Suppressor macrophage (primary cell): ENCODE measurements at places on chromosomes 6 and 20.
A peak's percentile ranks its signal among the peaks of the same experiment; 100 is the strongest.

DNA sequence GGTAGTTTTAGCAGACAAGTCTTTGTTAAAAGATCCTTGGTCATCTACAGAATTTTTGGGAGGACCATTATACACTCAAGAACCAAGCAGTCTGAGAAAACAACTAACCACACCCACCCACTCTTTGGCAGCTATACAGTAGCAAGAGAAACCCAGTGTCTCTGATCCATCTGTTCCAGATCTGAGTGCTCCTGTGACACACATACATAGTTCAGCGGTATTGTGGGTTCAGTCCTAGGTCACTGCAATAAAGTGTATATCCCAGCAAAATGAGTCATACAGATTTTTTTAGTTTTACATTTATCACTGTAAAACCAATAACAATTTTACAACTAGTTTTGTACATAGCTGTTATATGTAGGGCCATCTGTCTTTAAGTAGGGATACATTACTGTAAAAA is 47.4 kb upstream of the PAK5 start:
- DNase-seq: no peak

DNA sequence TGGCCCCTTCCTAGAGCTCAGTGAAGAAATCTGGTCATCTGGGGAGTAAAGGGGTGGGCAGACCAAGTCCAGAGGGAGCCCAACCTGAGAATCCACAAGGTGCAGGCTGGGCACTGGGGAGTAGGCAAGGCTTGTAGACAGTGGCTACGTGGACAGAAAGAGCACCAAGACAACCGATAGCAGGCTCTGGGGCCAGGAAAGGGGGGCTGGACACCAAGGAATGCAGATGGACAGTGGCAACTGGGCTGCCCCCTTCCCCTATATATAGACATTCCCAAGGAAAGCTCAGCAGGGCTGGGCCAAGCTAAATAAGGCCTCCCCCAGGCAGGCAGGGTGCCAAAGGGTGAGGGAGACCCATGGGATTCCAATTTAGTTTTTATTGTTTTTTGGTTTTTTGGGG is 1.5 kb upstream of the TNNC2 start:
- no peak for DNase-seq

- no peak for DNase-seq
Observed at GRCh38 chr20:5767493-5768098, 17.4 kb downstream of the SHLD1 start.

GRCh38 chr6:121573481-121573880 is 138.0 kb downstream of the GJA1 start:
- DNase-seq: no peak

GRCh38 chr6:4018171-4018923 is 60.6 kb downstream of the FAM217A start:
- DNase-seq: peak; percentile 99

DNA sequence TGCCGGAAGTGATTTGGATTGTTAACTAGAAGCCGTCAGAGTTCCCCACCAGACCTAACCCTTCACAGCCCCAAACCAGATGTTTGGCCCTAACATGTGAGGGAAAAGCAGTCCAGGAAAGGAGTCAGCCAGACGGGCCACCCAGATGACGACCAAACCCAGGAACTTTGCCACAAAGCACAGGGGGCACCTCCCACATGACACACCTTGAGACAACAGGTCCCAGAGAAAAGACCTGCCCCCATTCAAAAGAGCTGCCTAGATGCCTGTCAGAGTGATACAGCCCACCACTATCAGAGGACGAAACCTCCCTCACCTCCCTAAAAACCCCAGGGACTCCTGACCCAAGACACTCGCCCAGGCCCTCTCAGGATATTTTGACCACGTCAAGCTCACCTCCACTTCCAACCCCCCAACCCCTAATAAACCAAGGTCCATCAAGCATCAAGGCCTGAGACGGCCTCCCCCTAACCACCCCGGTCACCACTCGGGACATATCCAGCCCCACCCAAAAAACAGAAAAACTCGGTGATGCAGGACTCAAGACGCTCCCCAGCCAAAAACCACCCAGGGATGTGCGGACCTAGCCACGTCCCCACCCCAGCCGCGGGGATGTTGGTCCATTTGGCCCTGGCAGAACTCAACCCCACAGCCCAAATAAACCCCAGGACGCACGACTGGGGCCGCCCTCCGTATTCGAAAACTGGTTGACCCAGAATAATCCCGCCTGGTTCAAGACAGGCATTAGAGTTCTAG is 662 bp downstream of the ZNF343 start:
- no peak for DNase-seq

DNA sequence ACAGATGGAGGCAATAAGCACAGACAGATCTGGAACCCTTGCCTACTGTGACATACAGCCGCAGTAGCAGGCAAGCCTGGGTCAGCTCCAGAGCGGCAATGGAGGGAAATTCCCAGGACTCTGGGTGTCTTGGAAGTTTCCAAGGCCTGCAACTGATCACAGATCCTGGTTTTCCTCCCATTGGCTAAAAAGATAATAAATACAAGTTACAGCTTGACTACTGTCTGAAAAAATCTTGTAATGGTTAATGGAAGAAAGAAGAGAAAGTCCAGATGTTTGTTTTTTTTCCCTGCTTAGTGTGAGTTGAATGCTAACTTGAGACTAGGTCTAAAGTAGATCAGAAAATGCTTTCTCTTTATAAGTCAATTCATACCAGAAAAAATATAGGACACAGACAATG is 307.6 kb downstream of the ALDH8A1 start:
- no peak for DNase-seq
